Fibroblast of skin of right quadriceps (primary cell): ENCODE measurements at places on chromosomes 6 and 20.

GRCh38 chr6:55088902-55089301 lies 85.4 kb upstream of the HCRTR2 start:
- no peak for DNase-seq

DNA sequence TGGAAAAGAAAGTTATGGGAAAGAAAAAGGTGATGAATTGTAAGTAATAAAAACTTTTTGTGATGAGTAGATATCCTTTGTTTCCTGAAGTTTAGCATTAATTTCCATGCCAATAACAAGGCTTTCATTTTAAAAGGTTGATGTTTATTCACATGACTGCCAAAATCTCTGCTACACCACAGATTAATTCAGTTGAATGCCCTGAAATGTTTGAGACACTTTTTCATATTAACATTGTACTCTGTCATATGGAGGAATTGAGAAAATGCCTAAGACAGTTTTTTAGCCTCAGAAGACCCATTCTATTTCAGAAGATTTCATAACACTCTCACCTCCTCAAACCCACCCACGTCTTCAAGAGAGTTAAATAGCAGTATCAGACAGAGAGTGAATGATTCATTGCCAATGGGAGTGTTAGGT lies 115.5 kb downstream of the ADGRG6 start:
- DNase-seq: no peak

DNA sequence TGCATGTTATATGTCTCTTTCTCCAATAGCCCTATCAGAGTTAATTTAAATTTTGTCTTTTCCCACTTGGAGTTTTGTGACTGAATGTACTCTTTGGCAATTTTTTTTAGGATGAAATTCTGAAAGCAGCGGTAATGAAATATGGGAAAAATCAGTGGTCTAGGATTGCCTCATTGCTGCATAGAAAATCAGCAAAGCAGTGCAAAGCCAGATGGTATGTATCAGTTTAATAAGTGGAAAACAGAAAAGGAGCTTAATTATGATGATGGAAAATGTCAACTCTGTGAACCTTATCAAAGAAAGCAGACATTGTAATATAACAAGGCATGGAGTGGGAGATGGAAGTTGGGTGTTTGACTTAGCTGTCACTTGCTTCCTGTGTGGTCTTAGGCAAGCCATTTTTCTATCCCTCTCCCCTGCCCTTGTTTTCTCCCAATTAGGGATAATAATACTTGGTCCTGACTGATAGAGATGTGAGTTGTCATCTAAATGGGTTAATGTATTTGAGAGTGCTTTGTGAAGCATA lies 2.7 kb downstream of the CDC5L start:
- DNase-seq: no peak

DNA sequence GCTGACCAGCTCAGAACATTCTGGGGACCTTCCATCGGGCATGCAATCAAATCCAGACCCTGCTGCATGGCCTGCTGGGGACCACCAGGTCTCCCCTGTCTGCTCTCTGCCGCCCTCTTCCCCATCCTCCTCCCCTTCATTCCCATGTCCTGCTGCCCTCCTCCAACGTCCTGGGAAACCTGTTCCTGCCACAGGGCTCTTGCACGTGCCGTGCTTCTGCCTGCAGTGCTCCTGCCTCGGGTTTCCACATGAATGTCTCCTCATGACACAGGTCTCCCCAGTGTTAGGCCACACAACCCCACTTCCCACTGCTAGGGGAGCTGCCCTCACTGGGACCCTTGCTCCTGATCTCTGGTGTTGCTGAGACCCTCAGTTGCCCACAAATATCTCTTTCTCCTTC lies 37.2 kb downstream of the SULF2 start:
- no peak for DNase-seq

GRCh38 chr6:168159506-168159905 lies 80.5 kb upstream of the FRMD1 start:
- DNase-seq: no peak

DNA sequence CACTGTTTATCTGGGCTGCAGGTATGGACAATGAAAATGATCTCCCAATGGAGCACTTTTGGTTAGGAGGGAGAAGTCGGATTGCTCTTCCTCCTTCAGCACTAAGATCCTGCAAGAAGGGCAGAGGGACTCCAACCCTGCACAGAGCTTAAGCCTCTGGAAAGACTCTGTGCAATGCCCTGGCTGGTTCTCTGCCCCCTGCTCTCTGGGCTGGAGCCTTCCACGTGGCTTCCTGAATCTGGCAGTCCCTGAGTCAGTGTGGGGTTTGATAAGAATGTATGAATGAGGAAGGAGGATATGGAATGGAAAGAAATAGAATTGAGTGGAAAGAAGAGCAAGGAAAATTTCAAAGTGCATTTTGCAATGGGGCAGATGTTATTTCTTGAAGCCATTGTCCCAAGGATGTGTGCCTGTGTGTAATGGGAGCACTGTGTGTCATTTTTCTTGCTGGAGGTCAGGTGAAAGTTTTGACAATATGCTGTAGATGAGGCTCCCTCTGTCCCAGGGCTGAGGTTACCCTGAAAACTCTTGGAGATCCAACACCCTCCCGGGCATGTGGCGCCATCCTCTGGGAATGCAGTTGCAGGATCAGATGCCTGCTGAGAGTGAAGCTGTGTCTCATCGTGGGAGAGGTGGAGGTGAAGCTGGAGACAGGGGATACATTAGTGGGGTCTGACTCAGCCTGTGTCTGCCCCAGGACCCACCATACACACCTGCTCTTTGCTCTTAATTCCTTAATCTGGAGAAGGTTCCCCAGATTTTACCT lies 16.3 kb upstream of the CST9L start:
- DNase-seq: no peak

DNA sequence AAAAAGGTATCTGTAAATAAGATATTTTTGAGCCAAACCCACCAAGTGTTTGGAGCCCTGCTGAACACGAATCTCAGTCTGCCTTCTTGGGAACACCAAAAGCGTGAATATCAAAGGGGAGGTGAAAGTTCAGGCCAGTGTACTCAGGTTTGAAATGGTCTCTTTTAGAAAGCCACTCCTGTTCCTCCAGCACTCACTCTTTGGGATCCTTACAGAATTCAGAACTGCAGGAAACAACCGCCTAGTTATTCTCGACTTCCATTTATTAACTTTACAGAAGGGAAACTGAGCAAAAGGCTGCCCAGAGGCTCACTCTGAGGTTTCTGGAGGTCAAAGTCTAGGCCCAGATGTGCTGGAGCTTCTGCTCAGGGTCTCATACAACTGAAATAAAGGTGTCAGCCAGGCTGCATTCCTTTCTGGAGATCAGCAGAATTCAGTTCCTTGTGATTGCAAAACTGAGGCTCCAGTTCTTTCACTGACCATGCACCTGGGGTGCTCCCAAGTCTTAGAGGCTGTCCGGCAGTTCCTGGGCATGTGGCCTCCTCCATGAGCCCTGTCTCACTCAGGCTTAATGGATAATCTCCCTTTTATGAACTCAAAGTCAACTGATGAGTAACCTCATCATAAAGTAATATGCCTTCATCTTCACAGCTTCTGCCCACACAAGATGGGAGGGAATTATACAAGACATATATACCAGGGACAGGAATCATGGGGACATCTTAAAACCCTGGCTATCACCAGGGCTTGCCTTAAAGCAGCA lies 65.5 kb upstream of the TNFAIP3 start:
- DNase-seq: no peak

DNA sequence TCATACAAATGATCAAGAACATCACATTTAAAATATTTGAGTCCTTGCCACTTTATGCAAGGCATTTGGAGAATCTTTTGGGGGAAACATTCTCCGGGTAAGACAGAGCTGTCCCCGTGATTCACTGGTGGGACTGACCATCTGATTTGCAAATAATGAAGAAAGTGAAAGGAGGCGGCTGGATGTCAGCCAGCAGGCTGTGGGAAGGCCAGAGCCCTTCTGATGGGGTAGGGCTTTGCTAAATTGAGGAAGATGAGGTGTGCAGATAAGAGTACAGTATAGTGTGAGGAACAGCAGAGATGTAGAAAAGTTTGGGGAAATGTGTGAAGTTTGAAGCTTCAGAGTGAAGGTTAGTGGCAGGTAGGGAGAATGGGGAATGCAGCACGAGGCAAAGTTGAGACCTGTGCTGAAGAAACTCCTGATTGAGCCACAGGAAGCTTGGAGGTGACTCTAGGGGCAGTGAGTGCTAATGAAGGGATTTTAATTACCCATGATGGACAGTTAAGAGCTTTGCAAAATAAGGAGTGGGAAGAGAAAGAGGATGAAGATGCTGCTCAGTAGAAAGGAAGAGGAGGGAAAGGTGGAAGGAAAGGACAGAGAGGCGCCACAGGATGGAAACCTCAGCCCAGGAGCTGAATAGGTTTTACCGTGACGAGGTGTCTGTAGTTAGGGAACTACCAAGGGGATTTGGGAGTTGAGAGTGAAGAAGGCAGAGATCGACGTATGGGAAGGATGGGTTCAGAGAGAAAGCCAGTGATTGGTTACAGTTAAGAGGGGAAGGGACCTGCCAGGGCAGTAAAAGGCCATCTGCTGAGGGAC lies 68.7 kb downstream of the SNX9 start:
- no peak for DNase-seq

DNA sequence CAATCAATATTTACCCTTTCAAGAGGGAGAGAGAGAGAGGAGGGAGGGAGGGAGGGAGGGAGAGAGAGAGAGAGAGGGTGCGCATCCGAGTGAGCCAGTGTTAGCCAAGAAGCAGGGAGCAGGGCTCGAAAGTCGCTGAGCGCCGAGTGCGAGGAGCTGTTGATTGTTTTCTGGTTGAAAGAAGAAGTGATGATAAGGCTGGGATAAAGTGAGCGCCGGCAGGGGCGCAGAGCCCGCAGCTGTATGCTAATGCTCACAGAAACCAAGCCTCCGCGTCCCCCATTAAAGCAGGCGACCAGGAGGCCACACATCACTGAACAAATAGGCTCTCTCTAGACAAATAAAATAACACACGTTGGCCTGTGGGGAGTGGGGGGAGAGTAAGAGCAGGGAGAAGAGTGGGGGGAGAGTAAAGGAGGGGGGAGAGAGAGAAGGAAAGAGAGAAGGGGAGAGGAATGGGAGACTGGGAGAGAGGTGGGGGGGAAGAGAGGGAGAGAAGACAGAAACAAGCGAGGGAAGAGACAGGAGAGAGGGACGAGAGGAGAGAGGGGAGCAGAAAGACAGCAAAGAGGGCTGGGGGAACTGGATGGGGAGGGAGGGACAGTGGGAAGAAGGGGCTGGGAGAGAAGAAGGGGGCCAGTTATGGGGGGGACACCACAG lies 5.0 kb upstream of the INSM1 start:
- no peak for DNase-seq

- peak; percentile 17 for DNase-seq
Measured at GRCh38 chr6:33967966-33968724, 164.3 kb upstream of the MLN start.

DNA sequence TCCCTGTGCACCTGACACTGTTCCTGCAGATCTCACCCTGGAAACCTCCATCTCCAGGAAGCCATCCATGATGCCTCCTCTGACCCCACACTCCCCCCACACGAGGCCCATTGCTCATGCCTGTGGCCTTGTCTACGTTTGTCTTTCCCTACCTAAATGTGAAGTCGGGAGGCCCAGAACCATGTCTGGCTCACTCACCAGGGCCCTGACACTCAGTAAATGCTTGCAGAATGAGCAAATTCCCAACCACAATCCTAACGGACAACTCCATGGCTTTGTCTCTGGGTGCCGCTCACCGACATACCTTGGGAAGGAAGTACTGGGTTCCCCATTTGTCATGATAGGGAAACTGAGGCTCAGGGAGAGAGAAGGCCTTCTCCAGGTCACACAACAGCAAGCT lies 7.3 kb downstream of the PEDS1 start:
- DNase-seq: peak; percentile 42

- DNase-seq: peak; percentile 52
Measured at GRCh38 chr6:34391786-34392496, 528 bp downstream of the NUDT3 start.

GRCh38 chr6:69086689-69087088 lies 451.6 kb downstream of the ADGRB3 start:
- no peak for DNase-seq

- DNase-seq: peak; percentile 11
Measured at GRCh38 chr6:167827583-167828324, 1.0 kb downstream of the AFDN start.

GRCh38 chr20:59010995-59011873 lies 4.2 kb upstream of the CTSZ start:
- peak; percentile 92 for DNase-seq

- DNase-seq: peak; percentile 57
Measured at GRCh38 chr20:13821876-13822275, 37.0 kb downstream of the NDUFAF5 start.

GRCh38 chr6:169785566-169785965 lies 34.1 kb downstream of the ERMARD start:
- DNase-seq: no peak

GRCh38 chr20:4663044-4663443 lies 58.7 kb upstream of the PRND start:
- DNase-seq: no peak

- no peak for DNase-seq
Measured at GRCh38 chr6:5606546-5606945, 345.2 kb downstream of the FARS2 start.
